ENCODE measurements at places on chromosomes 13 and 19.

- no peak for DNase-seq
Measured at GRCh38 chr13:106036870-106037269, 498.6 kb downstream of the EFNB2 start.

- no peak for DNase-seq
Measured at GRCh38 chr13:30991184-30991583, 58.7 kb downstream of the TEX26 start.

- DNase-seq = no peak
Measured at GRCh38 chr13:53141336-53141735, 112.7 kb downstream of the OLFM4 start.

- no peak for DNase-seq
Measured at GRCh38 chr19:12912571-12912970, 6.5 kb downstream of the SYCE2 start.

GRCh38 chr19:46482631-46483030 is 11.3 kb upstream of the PNMA8A start:
- DNase-seq = no peak

Data from type B pancreatic cell (in vitro differentiated cells).